ENCODE measurements at places on chromosomes 2 and 18.

DNA sequence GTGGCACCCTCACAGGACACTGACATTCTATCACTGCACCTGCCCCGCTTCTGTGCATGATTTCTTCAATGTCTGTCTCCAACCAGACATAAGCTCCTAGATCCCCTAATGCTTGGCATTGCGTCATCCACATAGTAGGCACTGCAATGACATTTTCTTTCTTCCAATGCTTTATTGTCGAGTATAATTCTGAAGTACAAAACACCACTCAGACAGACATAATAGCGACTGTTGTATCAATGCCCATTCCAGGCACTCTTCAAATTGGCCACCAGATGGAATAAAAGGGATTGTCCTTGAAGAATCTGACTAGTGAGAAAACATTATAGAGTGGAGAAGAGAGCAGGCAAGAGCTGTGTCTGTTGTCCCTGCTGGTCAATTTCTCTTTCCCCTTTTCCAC is 89.0 kb downstream of the LPIN1 start:
- DNase-seq: no peak

GRCh38 chr18:58264075-58264474 is 220.0 kb downstream of the NEDD4L start:
- no peak for DNase-seq

GRCh38 chr2:152716805-152717227 is 445 bp downstream of the PRPF40A start:
- DNase-seq: peak; percentile 75

DNA sequence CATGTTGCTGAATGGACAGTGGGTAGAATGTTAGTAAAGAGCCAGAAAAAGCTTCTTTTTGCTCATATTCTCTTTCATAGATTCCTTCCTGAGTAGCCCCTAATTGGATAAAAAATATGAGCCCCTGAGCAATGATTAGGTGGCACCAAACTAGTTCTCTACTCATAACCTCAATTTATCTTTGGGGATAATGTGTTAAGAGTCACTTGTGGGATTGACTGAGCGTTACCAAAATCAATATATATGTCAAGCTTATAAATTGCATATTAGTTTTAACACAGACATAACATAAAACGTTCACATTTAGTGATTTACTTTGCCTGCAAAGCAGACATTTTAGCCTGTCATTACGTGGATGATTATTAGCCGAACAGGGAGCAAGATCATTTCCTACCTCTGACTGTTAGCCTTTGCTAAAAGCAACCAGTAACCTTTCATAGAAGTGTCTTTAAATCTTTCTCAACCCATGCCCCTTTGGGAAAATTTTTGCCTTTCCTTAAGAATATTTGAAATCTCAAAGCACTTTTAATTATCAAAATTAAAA is 85.4 kb downstream of the ARHGAP28 start:
- DNase-seq: no peak

- no peak for DNase-seq
These were observed 766.9 kb upstream of the ZEB2 start for GRCh38 chr2:145286716-145287275.

- DNase-seq: no peak
These were observed 32.6 kb downstream of the FBXO15 start for GRCh38 chr18:74115046-74115445.

- no peak for DNase-seq
These were observed 41.2 kb upstream of the TEX51 start for GRCh38 chr2:126857502-126857901.

GRCh38 chr18:21834299-21834660 is 93.7 kb downstream of the MIB1 start:
- DNase-seq: no peak

- DNase-seq: no peak
These were observed 1342.7 kb upstream of the PIK3C3 start for GRCh38 chr18:40612356-40612755.

- DNase-seq: no peak
These were observed 70.9 kb upstream of the HS6ST1 start for GRCh38 chr2:128389388-128390086.

DNA sequence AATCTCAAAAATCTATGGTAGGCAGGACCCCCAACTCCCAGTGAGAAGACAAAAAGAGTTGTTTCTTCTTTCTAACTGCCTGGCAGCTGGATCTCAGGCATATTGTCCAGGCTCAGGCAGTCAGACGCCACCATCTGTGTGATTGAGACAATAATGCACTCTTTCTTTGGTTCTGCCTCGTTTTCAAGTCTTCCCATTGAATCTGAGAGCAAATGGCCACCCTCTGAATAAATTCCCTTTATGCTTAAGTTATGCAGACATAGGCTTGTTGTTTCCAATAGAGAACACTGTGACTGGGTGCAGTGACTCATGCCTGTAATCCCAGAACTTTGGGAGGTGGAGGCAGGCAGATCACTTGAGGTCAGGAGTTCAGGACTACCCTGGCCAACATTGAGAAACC is 15.3 kb upstream of the CD207 start:
- no peak for DNase-seq

GRCh38 chr2:10764896-10765295 is 43.5 kb downstream of the ATP6V1C2 start:
- no peak for DNase-seq

GRCh38 chr2:224835405-224835804 is 119.2 kb upstream of the CCDC195 start:
- DNase-seq: no peak

GRCh38 chr18:37270038-37270665 is 295.4 kb downstream of the CELF4 start:
- DNase-seq: no peak

DNA sequence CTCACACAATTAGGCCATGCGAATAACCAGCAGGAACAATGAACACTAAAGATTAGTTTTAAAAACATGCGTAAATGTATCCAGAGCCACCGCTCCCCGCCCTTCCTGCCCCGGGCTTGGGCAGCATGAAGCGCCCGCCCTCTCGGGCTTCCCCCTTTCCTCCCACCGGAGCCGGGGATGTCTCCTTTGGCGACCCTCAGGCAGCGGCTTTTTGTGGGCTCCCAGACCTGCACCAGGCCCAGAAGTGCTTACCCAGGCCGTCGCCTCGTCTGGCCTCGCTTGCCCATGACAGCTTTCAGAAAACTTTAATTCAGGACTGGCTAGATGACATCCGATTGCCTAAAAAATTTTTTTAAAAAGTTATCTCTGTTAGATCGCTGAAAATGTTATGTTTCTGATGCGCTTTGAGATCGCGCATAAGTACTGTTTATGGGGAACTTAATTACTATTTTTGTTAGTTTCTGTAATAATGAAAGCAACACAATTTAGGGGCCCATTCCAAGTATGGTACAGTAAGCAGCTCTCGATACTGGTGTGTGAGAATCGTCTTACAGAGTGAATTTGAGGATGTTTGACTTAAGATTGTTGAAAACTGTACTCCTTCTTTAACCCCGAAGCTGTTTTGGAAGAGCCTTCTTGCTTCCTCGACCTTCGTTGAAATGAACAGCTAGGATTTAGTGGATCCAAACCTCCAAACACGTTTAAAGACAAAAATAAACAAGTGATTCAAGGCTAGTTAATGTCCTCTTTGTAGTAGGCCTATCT is 1.1 kb downstream of the MAP3K20 start:
- peak; percentile 76 for DNase-seq

DNA sequence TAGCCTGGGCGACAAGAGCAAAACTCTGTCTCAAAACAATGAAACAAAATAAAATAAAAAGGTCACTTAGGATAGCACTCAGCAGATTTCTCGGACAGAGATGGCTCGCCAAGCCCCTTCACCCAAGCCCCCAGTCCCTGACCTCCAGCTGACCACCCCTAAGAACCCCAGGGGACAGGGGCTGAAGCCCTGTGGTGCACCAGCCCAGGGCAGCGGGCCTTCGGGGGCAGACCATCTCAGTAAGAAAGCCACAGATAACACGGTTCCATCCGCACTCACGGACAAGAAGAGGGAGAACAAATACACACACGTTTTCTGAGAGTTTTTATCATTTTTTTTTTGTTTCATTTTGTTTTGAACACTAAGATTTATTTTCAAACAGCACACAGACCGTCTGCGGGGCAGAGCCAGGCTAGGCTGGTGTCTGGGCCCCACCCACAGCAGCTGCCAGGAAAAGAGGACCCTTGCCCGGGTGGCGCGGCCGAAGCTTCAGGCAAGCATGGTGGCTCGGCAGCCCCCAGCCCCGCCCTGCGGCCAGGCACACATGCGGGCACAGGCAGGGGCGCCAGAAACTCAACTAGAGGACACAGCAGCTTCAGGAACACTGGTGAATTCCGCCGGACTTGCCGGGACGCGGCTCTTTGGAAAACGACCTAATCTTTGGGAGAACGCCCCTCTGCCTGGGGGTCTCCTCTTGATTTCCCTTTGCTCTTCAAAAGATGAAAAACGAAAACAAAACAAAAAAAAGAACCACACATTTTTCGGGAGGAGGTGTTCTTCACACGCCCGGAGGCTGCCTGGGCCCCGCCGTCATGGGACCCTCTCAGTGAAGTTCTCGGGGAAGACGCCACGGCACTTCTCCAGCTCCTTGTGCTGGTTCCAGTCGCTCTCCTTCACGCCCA is 59.0 kb downstream of the BIN1 start:
- no peak for DNase-seq

- DNase-seq: no peak
These were observed 153.8 kb downstream of the AQP4 start for GRCh38 chr18:26711756-26712155.

GRCh38 chr2:106789185-106789584 is 96.8 kb downstream of the ST6GAL2 start:
- DNase-seq: peak; percentile 68

DNA sequence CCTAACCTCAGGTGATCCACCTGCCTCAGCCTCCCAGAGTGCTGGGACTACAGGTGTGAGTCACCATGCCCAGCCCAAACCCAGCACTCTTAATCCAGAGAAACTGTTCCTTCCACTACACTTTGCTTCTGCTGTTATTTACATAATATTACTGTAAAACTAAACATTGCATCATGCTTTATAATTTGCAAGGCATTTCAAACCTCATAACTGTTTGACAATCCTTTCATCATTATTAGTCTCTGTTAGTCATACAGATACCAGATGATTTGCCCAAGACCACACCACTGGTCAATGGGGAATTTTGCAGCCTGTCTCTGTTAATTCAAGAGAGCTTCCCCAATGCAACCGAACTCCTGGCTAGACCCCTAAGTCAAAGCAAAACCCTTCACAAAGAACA is 338.3 kb downstream of the ALK start:
- no peak for DNase-seq

- DNase-seq: no peak
These were observed 267.0 kb upstream of the HS6ST1 start for GRCh38 chr2:128585706-128586105.

GRCh38 chr2:147501968-147502367 is 342.9 kb upstream of the ACVR2A start:
- no peak for DNase-seq

DNA sequence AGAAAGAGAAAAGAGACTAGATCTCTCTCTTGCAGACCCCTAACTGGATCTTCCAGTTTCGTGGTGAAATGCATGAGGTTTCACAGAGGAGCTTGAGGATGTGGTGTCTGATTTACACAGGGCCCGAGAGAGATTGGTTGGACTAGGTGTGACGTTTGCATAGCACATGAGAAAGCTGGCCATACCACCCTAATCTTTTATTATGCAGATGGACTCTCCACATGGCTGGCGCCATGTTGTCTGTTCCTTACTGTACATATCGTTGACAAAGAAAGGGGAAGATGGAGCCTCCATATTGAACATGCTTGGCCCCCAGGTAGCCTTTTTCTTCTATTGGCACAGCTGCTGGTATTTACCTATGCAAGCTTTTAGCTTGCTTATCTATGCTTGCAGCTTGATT is 27.5 kb upstream of the PGAP1 start:
- no peak for DNase-seq

- DNase-seq: no peak
These were observed 73.3 kb downstream of the NDUFA10 start for GRCh38 chr2:239951825-239952224.

DNA sequence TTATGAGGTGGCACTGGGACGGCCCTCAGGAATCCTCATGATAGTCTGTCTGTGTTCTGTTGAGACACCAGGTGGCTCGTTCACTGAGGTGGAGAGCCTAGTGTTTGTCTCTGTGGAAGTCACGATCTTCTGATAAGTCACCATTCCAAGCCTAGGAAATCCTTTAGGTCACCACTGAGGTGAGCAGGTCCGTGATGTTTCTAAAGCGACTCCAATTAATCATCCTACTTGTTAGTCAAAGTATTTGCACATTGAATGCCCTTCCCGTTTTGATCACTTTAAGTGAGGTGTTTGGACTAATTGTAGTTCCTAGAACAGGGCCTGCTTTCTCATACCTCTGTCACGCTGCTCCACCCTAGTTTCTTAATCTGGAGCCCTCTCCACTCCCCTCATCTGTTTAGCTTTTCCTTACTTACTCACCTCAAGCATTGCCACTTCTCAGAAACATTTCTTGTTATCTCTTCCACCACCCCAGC is 28.0 kb upstream of the DSG3 start:
- peak; percentile 5 for DNase-seq

- no peak for DNase-seq
These were observed 276.2 kb downstream of the CELF4 start for GRCh38 chr18:37289423-37289822.

GRCh38 chr2:173854840-173855239 is 110.3 kb downstream of the SP3 start:
- DNase-seq: peak; percentile 64

DNA sequence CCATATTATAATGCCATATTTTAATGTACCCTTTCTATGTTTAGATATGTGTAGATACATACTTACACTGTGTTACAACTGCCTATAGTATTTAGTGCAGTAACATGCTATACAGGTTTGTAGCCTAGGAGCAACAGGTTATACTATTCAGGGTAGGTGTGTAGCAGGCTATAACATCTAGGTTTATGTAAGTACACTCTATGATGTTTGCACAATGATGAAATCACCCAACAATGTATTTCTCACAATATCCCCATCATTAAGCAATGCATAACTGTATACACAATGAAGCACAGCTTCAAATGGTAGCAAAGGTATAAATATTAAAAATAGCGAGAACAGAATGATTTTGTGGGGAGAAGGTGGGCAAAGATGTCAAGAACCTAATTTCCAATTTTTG is 117.8 kb downstream of the DYM start:
- no peak for DNase-seq

DNA sequence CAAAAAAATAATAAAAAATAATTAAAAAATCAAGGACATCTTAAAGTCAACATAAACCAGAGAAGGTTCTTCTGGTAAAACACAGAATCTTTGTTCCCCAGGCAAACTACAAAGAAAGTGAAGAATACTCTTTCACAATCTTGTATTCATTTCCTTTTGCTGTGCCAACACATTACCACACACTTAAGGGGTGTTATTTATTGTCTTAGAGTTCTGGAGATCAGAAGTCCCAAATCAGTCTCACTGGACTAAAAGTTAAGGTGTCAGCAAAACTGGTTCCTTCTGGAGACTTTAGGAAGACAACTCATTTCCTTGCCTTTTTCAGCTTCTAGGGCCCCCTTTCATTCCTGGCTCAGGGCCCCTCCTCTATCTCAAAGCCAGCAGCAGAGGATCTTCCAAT is 12.2 kb upstream of the CAB39 start:
- DNase-seq: no peak

DNA sequence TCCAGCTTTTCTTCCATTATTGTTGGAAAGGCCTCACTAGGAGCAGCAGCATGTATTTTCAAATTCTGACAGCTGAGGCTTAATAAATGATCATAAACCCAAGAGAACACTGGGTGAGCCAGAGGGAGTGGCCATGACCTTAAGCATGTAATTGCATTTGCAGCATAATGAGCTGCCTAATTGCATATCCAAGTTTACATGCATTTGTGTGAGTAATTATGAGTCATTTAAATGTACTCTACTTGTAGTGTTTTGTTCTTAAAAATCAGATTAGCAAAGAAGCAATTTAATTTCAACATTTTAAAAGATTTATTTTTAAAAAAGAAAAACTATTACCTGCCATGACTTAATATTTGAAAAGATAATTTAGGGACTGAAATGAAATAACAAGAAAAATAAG is 74.8 kb downstream of the NOL10 start:
- peak; percentile 76 for DNase-seq
